ENCODE measurements at places on chromosomes 13 and 19. TPM values are rescaled to one million over a fixed set of nuclear protein-coding genes. Genes with fewer than 3 reads are reported as not detected.

The BCAM gene
- 6.1 TPM for total RNA-seq

The TTC9B gene
- total RNA-seq = not detected

The ZNF439 gene
- total RNA-seq = 4.0 TPM

The KIR3DL1 gene
- total RNA-seq = not detected

The VMAC gene
- total RNA-seq = 5.7 TPM
